ENCODE measurements at places on chromosomes 6 and 20.
A peak's percentile ranks its signal among the peaks of the same experiment; 100 is the strongest.

- DNase-seq, result no peak
Observed at GRCh38 chr6:21181866-21182265, 411.7 kb upstream of the SOX4 start.

GRCh38 chr6:116390581-116390980, 19.8 kb downstream of the DSE start:
- DNase-seq, result no peak

- no peak for DNase-seq
Observed at GRCh38 chr6:129776542-129777330, 66.8 kb upstream of the ARHGAP18 start.

- no peak for DNase-seq
Observed at GRCh38 chr20:63694584-63695423, 1.6 kb upstream of the TNFRSF6B start.

DNA sequence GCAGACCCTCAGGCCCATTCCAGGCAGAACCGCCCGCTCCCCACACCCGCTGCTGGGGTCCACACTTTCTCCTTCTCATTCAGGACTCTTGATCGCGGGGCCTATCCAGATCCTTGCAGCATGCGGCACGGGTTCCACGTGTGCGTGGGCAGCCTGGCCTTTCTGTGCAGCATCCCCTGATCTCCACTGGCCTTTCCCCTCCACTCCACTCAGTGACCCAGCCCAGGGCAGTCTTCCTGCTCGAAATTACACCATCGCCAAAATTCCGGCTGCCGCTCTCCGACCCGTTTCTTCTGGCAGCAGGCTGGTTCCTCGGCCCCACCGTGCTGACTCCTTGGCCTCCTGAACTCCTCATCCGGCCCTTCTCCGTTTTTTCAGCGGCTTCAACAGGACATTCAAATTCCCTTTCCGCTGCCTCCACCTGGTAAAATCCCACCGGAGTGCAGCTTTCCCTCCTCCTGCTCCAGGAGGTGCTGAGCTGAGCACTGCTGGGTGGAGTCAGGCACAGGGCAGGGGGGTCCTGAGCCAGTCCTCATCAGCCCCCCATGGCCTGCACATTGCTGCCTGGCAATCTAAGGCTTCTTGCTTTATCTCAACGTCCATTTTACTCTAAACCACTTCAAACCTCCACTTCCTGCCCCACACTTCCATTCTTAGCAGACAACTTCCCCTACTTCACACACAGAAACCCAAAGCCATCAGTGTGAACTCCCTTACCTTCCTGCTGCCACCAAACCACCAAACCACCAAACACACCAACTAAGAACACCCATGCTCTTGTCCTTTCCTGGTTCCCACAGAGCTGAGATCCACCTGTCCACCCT, 9.0 kb downstream of the SFT2D1 start:
- DNase-seq, result no peak

- DNase-seq, result peak; percentile 62
Observed at GRCh38 chr6:117483004-117483644, 650 bp downstream of the DCBLD1 start.

- no peak for DNase-seq
Observed at GRCh38 chr20:44171775-44172571, 15.0 kb downstream of the JPH2 start.

DNA sequence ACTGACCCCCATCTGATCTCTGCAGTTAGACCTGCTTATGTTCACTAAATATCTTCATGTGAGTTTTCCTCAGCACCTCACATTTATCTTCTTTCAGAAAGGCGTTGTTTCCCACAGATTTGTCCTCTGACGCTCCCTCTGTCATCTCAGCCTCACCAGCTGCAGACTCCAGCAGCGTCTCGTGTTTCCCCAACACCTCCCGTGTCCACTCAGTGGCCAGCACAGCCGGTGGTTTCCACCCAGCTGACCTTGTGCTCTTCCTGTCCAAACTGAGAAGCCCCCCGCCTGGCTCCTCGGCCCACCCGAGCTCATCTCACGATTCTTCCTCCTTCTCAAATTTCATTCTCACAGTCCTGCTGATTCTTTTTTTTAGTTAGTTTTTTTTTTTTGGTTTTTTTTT, 12.5 kb downstream of the ERMARD start:
- DNase-seq, result no peak

- no peak for DNase-seq
Observed at GRCh38 chr6:152117156-152118133, 310.0 kb downstream of the ESR1 start.

DNA sequence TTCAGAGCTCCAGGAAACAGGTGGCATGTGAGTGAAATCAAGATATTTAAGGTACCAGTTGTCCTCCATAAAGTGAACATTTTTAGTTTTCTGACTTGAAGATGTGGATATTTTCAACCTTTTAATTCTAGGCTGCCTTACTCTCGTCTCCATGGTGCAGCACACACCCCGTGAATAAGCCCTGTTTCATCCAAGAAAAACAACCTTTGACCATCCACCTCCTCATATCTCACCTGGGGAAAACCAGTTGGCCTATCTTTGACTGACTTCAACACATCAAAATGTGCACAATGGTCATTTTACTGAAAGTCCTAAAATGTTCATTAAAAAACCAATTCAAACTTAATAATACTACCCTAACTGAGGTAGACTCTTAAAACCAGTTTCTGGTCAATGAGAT, 73.8 kb upstream of the CD2AP start:
- no peak for DNase-seq

DNA sequence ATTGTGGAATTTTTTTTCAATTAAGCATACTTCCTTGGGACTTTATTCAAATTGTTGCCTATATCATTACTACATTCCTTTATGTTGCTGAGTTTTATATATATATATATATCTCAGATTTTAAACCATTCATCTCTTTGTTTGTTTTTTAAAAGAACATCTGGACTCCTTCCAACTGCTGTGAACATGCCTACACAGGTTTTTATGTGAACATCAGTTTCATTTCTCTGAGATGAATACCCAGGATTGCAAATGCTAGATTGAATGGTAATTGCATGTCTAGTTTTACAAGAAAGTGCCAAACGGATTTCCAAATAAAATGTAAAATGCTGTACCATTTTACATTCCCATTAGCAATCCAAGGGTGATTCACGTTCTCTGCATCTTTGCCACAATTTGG, 1289.3 kb downstream of the HACE1 start:
- no peak for DNase-seq

DNA sequence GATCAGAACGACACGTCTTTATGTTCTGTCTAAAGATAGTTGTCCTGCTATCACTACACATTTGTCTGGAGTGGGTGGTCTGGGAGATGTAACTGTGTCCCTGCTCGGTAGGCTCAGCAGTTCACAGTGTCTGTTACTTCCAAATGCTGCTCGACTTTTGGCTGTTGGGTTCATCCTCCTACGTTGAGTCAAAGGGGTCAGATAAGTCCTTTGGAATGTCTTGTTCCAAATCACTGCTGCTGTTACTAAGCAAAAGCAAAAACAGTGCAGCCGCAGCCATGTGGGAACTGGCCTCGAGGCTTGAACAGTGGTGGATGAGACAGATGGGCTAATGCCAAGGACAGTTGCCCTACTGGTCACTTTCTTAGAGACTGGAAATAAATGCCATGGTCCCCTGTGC, 272.2 kb upstream of the MAP3K7 start:
- no peak for DNase-seq

GRCh38 chr6:84998223-84998622, 233.8 kb upstream of the TBX18 start:
- DNase-seq, result no peak

DNA sequence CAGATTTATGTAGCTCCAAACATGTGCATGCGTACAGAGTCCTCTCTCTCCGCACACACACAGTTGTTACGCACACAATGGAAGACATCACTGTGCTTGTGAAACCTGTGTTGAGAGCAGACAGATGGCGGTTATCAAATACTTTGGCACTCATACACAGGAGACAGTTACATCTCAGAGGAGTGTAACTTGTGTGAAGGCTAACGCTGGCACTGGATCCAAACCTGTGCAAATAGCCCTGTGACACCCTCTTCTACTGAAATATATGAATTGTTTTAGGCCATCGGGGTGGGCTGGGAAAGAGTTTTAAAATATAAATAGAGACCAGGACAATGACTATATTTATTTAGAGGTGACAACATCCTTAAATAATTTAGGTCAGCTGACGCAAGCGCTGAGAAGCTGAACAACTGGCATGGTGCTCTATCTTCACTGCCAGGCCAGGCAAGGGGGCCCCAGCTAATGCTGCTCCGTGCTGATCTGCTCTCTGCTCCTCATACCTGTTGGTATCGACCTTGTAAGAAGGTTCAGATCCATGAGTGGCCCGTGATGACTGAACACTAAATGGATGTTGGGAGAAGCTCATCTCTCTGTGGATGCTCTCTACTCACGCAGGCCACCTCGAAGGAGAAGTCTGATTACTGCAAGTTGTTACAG, 69.4 kb downstream of the FOXC1 start:
- DNase-seq, result peak; percentile 13

DNA sequence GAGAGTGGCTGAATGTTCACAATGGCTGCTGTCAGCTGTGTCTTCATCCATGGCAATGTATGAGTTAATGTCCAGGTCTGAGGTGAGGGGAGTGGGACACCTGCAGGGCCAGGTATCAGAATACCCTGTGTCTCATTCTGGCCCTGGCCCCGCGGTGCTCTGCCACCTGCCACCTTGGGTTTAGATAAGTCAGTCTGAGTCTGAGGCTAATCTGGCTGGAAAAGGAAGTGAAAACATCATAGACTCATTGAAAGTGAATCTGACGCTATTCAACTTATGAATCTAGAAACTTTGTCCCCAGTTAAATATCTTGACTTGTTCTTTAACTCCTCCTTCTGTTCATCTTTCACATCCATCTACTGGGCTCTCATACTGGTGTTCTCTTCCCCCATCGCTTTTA, 267.1 kb upstream of the JAG1 start:
- no peak for DNase-seq

DNA sequence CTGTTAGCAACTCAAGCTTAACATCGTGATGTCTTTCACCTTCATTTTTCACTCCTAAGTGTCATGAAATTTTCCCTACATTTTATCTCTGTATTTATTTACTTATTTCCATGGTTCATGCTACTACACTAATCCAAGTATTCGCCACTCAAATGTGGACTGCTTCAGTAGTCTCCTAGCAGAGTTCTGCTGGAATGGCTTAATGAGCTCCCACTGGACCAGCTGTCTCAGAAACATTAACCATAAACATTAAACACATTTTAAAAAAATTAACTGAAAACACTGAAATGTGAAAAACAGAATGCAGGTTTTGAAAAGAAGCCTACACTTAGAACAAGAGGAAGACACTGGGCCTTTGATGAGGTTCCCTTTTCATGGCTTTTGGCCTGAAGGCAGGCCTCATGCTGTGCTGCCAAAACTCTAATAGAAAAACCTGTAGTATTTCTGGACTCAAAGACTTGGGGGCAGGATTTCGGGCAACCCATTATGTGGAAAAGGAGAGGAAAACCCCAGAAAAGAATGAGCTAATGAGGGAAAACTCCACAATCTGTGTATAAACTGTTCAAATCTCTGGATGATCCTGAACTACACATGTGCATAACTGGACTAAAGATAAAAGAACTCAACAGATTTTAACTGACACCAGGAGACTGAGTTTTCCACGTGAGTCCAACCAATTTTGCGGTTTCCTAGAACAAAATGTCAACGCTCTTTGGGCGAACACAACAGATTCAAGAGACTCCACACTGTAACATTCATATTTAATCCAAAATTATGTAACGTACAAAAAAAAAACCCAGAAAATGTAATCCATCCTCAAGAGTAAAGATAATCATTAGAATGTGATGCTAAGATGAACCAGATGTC, 33.0 kb downstream of the SAMD3 start:
- DNase-seq, result no peak

GRCh38 chr20:3090565-3090964, 6.0 kb upstream of the AVP start:
- no peak for DNase-seq

GRCh38 chr6:21355638-21356037, 237.9 kb upstream of the SOX4 start:
- DNase-seq, result no peak

DNA sequence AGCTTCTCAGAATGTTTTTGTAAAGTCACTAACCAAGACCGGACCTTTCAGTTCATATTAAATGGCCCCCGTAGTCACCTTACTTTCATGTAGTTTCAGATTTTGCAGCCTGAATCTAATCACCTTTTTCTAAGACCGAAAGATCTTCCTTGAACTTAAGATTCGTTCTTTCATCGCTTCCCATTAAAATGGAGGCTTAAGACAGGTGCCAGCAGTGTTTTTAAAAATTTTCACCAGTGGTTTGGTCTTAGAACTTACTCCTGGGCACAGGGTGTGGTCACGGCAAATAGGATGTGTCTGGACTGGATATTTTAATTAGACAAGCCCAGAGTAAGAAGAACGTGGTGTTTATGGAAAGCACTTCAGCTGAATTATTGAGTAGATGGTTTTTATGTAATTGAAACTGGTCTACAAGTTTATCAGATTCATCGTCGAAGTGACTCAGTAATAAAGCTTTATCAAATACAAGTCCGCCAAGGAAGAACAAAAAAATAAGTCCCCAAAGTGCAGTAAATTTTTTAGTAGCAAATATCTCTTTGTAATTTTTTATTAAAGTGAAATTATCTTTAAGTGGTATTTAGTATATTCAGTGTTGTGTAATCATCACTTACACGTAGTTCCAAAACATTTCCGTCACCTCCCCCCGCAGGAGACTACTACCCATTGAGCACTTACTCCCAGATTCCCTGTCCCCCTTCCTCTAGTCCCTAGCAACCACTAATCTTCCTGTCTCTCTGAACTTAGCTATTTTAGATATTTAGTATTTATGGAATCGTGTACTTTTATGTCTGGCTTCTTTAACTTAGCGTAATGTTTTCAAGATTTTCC, 868 bp downstream of the SRSF3 start:
- DNase-seq, result peak; percentile 58

GRCh38 chr6:43070028-43070632, 6.0 kb upstream of the PTK7 start:
- DNase-seq, result no peak

- DNase-seq, result no peak
Observed at GRCh38 chr6:28082939-28083338, 2.6 kb downstream of the ZNF165 start.

Measured in gastrocnemius medialis (tissue), 4 donors.